ENCODE measurements at places on chromosomes 11 and 22.

DNA sequence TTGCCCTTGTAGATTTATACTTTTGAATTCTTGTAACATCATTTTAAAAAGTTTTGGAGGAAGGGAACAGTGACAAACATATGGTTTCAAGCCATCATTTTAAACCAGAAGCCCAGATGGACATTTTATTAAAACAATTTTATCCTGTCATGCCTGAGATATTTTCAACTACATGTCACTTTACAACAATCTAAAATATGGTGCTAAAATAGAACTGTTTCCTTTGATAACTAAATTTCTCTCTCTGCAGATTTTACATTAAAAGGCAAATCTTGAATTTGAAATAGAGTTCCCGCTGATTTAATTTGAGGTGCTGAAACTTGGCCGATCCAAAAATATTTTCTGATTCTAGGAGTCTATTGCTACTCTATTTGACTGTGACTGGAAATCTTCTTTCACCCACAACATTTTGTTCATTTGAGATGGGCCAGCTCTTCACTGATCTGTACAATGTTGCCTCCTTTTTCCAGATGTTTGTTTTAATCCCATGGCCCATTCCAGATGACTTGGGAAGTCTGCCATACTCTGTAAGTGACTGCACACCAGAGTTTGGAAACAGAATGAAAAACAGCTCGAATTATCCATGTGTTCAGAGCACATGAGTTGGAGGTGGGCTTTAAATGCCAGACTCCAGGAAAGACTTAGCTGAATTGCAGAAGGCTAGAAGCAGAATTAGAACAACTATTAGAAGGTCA, 402.5 kb downstream of the TMEM135 start:
- DNase-seq, result no peak

DNA sequence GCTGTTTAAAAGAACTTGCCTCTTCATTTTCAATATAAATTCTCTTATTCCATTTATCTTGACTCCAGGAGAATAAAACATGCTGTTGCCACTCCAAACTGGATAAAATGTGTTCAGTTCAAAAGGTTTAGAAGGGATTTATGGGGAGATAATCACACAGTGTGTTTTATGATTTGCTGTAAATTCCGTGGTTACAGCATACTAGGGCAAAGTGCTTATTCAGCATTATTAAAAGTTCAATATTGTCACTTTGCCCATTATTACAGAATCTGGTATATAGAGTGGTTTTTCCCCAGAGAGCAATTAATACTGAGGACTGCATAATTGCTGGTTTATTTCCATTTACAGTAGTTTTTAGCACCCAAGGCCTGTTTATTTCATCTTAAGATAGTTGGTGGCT, 780.9 kb upstream of the RAG2 start:
- no peak for DNase-seq

DNA sequence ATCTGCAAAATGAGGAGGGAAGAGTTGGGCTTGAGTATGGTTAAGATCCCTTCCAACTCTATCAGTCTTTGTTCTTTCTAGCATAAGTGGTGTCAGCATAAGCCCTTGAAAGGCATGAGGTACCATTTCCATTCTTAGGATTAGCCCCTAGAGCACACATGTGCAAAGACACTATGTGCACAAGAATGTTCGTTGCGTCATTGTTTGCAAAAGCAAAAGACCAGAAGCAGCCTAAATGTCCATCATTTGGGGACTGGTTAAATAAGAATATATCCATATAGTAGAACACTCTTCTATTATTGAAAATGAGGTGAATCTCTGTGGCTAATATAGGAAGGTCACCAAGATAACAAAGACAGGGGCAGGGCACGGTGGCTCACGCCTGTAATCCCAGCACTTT, 10.0 kb upstream of the KCTD14 start:
- DNase-seq, result no peak

- no peak for DNase-seq
Measured at GRCh38 chr11:122656073-122656630, 630 bp downstream of the UBASH3B start.

GRCh38 chr22:19057539-19057938, 64.7 kb downstream of the DGCR2 start:
- no peak for DNase-seq

- no peak for DNase-seq
Measured at GRCh38 chr11:84558085-84558905, 1068.8 kb downstream of the DLG2 start.

DNA sequence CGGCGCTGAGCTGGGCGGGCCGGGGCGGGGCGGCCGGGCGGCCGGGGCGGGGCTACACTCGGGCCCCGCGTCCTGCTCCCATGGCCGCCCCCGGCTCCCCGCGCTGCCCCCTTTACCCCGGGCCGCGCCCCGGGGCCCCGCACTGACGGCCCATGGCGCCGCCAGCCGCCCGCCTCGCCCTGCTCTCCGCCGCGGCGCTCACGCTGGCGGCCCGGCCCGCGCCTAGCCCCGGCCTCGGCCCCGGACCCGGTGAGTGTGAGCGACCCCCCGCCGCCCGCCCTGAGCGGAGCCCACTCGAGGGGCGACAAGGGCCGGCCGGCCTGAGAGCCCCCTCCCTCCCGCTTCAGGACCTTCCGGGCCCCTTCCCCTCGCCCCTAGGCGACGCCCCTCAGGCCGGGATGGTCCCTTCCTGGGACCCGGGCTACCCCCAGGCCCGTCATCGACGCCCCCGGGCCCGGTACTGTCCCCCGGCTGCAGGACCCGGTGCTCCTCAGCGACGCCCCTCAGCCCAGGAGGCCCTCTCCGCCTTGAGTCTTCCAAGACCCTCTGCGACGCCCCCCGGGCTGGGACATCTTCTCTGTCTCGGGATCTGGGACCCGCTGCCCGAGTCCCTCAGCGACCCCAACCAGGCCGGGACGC, at the start of gene KREMEN1:
TSS of gene KREMEN1 (plus strand) at position 57 of the 639 bp plus-strand sequence. CDS start at position 153, 96 bp downstream.
- DNase-seq, result no peak

DNA sequence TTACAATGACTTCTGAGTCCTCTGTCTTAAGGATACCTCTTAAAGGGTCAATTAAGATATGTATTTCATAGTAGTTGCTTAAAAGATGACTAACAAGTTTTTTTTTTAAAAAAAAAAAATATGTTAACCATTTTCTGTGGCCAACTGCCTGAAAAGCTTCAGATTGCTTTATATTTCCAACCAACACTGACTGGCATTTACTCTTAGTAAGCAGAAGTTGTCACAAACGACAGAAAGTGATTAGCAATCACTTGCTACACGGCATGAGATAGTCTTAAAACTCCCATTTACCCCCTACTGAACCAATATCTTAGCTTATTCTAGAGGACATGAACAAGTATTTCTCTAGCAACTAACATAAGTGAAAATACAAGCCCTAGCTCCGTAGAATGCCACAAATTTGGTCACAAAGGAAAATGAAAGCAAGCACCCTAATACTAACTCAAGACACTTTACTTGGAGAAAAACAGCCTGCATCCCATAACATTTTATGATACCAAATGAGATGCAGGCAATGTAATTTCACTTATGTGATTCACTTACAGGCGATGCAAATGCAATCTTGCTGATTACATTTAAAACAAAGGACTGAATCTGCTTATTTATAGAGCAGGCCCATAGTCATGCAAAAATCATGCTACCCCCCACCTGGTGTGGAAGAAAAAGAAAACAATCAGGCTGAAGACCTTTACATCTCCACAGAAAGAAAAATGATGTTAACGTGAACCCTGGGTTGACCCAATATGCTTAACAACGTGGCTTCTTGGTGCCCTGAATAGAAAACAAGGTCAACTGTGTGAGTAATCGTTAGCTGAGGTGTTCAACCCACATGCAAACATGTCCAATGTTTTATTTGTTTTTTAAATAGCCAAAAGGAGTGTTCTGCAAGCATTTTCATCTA, 25.7 kb downstream of the MPPED2 start:
- no peak for DNase-seq

- DNase-seq, result no peak
Measured at GRCh38 chr11:78312712-78313111, 104.9 kb downstream of the GAB2 start.

DNA sequence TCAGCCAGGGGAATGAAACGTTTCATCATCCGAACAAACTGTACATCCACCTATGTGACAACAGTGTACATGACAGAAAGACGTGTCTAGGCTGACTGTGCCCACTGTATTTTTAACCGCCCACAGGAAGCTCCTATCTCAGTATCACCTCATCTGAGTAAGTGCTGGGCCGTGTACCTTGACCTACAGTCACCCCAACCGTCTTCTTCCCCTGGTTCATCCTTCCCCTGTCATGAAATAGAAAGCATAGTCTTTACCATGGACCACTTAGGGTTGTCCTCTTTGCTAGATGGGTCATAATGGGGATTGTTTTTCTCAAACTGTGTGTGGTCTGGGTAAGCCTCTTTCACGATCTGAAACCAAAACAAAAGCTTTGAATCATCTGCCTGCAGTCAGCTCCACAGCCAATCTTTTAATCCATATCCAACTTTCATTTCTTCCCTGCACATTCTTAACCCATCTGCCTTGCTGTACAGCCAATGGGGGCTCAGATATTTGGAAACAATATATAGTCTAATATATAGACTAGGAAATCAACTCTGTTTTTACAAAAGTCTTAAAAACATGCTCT, 4.2 kb downstream of the THYN1 start:
- DNase-seq, result no peak

DNA sequence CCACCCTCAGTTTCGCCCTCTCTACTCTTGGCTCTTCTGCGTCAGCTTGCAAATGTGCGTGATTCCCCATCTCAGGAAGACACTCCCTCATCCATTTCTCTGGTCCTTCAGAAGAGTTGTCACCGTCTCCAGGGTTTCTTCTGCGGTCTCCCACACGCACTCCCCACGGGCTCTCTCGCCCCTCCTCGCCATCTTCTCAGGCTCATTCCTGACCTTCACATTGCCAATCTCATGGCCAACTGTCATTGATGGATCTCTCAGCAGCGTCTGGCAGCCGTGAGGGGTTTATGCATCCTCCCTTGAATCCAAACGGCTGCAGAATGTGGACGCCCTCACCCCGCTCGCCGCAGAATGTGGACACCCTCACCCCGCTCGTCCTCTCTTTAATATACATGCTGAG, 10.5 kb downstream of the SYNGR1 start:
- DNase-seq, result no peak

DNA sequence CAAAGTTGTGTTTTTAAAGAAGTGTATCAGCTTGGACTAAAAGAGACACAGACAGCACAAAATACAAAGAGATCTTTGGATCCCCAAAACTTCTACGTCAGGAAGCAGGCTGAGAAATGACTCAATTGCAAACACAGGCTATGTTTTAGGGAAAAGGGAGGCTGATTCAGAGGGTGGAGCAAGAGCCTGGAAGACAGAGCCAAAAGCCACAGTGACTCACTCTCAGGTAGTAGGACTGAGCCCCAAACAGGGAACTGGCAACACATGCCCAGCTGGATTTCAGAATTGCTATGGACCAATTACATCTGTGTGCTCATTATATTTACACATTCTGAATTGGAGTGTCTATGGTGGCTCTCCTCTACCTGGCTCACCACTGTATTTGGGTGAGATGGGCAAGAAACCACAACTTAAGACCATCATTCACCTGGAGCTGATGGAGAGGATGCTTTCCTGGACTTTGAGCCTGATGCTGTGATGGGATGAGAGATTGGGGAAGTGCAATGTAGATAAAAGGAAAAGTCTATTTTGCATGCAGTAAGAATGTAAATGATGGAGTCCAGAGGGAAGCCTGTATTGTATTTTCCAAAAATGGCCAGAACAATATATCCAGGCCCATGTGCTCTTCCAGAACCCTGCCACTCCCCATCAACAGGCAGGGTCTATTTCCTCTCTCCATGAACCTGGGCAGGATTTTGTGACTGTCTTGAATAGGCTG, 20.8 kb upstream of the LINC01488 start:
- DNase-seq, result no peak

- DNase-seq, result no peak
Measured at GRCh38 chr11:84532364-84532763, 1094.8 kb downstream of the DLG2 start.

DNA sequence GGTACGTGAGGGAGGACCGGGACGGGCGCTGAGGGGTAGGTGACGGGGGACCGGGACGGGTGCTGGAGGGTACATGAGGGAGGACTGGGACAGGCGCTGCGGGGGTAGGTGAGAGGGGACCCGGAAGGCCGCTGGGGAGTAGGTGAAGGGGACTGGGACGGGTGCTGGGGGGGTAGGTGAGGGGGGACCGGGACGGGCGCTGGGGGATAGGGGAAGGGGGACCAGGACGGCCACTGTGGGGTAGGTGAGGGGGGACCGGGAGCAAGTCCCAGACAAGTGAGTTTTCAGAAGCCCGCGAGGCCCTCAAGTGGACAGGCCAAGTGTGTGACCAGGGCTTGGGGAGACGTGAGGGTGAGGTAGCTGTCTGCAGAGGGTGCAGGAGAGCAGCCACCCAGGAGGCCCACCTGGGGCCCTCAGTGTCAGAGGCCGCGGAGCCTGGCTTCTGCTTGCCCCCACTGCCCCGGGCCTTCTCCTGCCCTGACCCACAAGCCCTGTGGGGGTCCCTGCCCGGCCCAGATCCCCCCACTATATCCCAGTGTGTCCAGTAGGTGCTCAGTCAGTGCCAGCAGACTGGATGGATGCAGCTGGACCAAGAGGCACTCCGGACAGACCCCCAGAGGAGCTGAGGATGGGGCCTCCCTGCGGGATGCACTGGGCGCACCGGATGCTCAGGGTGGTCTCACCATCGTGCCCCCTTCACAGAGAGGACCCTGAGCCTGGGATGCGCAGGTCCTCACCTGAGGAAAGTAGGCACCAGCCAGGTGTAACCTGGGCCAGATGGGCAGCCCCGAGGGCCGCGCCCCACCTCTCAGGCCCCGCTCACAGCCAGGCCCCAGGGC, 44.2 kb upstream of the TH start:
- no peak for DNase-seq

DNA sequence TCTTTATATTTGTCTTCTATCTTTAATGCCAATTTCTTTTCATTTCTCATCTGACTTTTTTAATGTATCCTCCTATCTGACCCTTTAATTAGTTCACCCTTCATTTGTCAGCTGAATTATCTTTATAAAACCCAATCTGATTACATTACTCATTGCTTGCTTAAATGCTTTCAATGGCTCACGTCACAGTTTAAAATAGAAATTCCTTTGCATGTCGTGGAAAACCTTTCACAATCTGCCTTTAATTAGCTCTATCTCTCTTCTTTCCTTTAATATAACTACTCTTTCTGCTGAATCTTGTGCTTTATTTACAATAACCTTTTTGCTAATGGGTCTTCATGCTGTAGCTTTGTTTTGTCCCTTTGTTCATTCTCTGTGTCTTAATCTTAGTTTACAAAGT, 125.7 kb downstream of the DYNC2H1 start:
- DNase-seq, result no peak

DNA sequence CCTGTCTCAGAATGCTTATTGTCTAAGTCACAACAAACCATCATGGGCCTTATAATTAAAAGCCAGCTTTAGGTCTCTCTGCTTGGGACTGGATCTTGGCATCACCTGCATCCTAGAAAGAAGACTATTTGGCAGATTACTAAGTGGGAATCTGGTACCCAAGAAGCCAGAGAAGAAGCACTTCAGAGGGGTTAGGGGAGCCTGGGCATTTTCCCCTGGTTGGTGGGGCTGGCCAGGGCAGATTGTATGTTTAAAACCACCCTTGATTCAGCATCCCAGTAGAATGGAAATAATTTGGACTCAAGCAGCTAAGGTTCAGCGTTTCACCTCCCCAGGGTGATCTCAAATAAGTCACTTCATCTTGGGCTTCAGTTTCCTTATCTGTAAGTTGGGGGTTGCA, 193.7 kb downstream of the MIAT start:
- no peak for DNase-seq
